ENCODE measurements at places on chromosomes 11 and 22.

DNA sequence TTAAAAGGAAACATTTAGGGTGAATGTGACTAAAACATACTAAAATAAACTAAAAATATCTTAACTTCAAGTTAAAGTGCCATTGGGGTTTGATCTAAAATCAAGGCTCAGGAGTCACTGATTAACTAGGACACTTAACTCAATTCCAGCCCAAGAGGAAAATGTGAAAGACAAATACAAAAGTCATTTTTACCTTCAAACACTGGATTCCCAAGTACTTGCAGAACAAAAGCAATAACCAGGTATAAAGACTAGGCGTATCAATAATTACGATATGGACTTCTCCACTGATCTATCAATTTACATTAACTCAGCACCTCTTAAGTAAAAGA is 15.6 kb downstream of the ALKBH8 start:
- no peak for DNase-seq

DNA sequence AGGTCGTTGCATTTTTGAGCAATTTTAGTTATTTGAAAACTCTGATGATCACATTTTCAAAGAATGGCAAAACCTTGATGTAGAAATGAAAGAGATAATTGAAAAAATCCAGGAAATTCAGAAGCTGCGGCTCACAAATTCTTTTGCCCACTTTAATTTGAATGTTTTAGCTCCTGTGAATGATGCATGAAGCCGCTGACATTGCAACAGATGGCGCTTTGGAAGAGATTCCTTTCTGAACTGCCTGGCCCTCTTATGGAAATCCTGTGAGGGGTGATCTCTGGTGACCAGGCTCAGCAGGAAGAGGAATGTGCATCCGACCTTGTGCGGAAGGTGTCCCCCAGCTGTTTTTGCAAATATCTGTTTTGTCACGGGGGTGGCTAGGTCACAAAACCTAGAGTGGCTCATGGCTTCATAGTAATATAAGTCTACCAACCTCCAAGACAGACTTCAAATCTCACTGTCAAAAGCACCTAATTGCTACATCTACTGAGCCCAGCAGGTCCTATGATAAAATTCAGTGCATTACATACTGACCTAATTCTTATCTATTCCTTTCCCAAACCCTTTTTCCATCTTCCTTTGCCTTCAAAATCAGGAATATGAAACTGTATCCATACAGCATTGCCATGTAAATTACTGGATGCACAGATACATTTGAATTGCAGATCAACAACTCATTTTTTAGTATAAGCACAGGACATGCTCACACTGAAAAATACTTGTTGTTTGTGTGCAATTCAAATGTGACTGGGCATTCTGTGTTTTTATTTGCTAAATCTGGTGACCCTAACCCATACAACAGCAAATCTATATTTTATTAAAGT is 412.7 kb downstream of the ETS1 start:
- DNase-seq, result no peak

DNA sequence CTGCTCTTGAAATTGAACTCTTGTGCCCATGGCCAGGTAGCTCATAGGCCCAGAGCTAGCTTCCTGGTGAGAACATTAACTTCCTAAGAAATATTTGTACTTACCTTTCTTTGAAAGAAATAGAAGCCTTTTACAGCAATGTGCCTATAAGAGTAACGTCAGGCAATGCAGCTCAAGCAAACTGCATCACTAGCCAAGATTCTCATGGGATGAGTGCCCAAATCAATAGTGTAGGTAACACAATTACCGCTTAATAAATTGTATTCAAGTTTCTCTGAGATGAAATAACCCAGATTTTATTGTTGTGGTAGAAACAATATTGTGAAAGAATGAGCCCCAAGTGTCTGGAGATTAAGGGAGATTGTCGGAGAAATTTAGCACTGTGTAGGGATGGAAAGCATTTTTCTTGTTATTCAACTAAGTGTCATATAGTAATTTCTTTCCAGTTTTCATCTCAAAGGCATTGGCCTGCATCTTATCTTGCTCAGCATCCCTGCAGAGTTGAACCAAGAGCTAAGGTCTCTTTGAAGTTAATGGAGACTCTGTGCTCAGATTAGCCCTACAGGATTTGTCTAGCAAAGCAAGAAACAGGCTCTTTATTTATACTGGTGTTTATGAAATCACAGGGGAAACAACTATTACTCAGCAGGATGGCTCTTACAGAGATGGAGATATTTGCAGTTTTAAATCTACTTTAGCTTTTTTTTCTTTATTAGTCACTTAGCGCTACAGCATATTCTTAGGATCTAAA is 321.0 kb upstream of the PDGFD start:
- no peak for DNase-seq

DNA sequence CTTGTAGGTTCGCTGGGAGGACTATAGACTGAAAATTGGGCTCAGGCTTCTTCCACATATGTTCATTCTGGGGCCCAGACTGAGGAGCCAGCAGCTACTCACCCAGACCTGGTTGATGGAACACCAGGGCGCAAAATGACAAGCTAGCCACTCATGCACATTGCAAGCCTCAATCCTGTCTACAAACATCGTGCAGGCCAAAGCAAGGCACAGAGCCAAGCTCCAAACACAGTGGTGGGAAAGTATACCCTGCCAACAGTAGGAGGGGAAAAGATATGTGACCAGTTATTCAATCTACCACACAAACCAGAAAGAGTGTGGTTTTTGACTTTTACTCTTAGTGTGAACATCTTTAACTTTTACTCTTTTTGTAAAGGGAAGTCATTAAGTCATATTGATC is 660.5 kb downstream of the NTM start:
- no peak for DNase-seq

- no peak for DNase-seq
Measured at GRCh38 chr11:3836903-3837302, 3.9 kb downstream of the RHOG start.

- peak; percentile 72 for DNase-seq
Measured at GRCh38 chr11:68582416-68583040, 101.8 kb upstream of the GAL start.

- DNase-seq, result no peak
Measured at GRCh38 chr11:1034001-1034400, 2.5 kb downstream of the MUC6 start.
